ENCODE measurements at places on chromosomes 2 and 18. TPM values are rescaled to one million over a fixed set of nuclear protein-coding genes. Genes with fewer than 3 reads are reported as not detected.

The DPYSL5 gene
- total RNA-seq = not detected

The WBP1 gene
- 98.2 TPM for total RNA-seq

The GRHL1 gene
- total RNA-seq = 0.25 TPM

The CCDC178 gene
- not detected for total RNA-seq

The FNDC4 gene
- total RNA-seq = 0.98 TPM

GRCh38 chr2:163625632-163626031, 110.2 kb downstream of the FIGN start:
- H3K4me1 ChIP-seq = no peaks in the 10 kb centered on the region
- H3K4me3 ChIP-seq = no peak overlapping the region
- H3K27me3 ChIP-seq = no peaks in the 10 kb centered on the region
- no peaks in the 10 kb centered on the region for H3K36me3 ChIP-seq
- no peak for DNase-seq

- no peaks in the 10 kb centered on the region for H3K36me3 ChIP-seq
- no peaks in the 10 kb centered on the region for H3K4me1 ChIP-seq
- no peak for DNase-seq
- H3K4me3 ChIP-seq = no peak overlapping the region
- no peak overlapping the region for H3K27ac ChIP-seq
Observed at GRCh38 chr18:73296686-73297085, 428.9 kb upstream of the NETO1 start.

- no peaks in the 10 kb centered on the region for H3K4me1 ChIP-seq
- no peak for DNase-seq
- no peaks in the 10 kb centered on the region for H3K27me3 ChIP-seq
- H3K27ac ChIP-seq = no peak overlapping the region
- no peak overlapping the region for H3K4me3 ChIP-seq
Observed at GRCh38 chr2:226114436-226114835, 685.2 kb downstream of the IRS1 start.

- DNase-seq = no peak
- no peaks in the 10 kb centered on the region for H3K4me1 ChIP-seq
- H3K36me3 ChIP-seq = no peaks in the 10 kb centered on the region
- no peak overlapping the region for H3K4me3 ChIP-seq
Observed at GRCh38 chr2:51335087-51336058, 303.4 kb upstream of the NRXN1 start.

DNA sequence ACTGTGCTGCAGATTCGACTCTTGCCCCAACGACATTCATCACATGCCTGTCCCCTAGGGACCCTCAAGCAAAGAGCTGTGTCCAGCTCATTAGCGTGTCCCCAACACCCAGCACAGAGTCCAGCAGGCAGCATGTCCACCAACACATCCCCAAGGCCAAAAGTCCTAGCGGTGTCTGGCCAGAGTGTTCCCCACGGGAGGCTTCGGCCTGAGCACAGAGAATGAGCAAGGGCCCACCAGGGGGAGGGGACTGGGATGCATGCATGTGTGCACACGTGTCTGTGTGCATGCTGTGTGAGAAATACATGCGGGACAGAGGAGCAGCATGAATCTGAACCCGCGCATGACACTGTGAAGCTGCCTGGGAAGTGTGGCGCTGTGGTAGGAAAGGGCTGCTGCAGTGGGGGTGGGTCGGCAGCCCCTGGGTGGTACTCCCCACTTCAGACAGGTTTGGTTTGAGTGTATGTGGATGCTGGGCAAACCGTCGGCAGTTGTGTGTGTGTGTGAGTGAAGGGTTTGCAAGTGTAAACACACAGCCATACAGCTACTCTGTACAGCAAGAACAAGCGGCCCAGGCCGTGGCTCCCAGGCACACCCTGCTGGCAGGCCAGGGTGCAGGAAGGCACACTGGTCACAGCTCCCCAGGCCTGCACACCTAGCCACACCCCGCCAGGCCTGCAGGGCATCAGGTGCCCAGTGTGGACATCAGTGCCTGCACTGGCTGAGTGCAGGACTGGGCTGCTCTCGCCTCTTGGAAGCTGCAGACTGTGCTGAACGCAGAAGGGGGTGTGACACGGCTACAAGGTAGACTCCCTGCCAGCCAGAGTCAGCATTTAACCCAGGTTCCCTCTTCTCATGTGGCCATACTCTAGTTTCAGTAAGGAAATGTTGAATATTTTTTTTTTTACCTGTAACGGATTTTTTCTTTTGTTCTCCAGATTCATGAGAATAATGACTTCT, 19.5 kb upstream of the HES6 start:
- H3K4me3 ChIP-seq = no peak overlapping the region
- H3K36me3 ChIP-seq = peaks cover 39% of the 10 kb centered on the region
- DNase-seq = no peak
- no peaks in the 10 kb centered on the region for H3K4me1 ChIP-seq
- no peak overlapping the region for H3K27ac ChIP-seq

DNA sequence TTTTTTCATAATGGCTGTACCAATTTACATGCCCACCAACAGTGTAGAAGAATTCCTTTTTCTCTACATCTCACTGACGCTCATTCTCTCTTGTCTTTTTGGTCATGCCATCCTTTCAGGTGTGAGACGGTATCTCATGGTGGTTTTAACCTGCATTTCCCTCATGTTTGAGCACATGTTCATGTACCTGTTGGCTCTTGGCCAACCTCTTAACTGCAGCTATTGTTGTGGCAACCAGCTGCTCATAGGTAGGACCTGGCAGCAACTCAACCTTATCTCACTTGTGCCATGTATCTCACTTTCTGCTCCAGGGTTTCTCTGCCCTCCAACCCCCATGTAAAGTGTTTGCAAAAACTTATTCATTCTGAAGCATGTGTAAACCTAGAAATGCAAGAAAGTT, 167.5 kb downstream of the UPP2 start:
- no peak for DNase-seq
- H3K4me3 ChIP-seq = no peak overlapping the region
- no peaks in the 10 kb centered on the region for H3K27me3 ChIP-seq
- no peaks in the 10 kb centered on the region for H3K4me1 ChIP-seq
- no peaks in the 10 kb centered on the region for H3K36me3 ChIP-seq

- H3K4me3 ChIP-seq = no peak overlapping the region
- H3K27me3 ChIP-seq = no peaks in the 10 kb centered on the region
- H3K4me1 ChIP-seq = no peaks in the 10 kb centered on the region
- no peak overlapping the region for H3K27ac ChIP-seq
Observed at GRCh38 chr18:73638709-73639108, 508.9 kb downstream of the FBXO15 start.

GRCh38 chr18:26414901-26415440, 133.4 kb downstream of the KCTD1 start:
- H3K36me3 ChIP-seq = no peaks in the 10 kb centered on the region
- no peak for DNase-seq
- no peaks in the 10 kb centered on the region for H3K4me1 ChIP-seq
- H3K27me3 ChIP-seq = no peaks in the 10 kb centered on the region

DNA sequence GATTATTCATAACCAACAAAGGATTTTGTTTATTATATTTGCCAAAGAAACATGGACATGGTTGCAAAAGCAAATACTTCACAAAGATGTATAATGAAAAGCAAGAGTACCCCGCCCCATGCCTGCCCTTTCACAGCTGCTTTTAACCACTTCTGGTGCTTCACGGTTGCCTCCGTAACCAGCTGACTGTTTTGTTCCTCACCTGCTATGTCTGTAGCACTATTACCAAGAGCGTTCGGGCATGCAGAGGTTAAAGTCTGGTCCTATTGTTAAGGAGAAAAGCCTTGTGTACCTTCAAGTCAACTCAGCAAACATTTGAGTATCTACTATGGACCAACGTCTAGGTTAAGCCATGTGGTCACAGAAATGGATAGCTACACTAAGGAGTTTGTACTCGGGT, 115.2 kb upstream of the FOSL2 start:
- no peak overlapping the region for H3K4me3 ChIP-seq
- no peaks in the 10 kb centered on the region for H3K36me3 ChIP-seq
- no peak overlapping the region for H3K27ac ChIP-seq
- H3K4me1 ChIP-seq = peaks cover 10% of the 10 kb centered on the region
- no peaks in the 10 kb centered on the region for H3K27me3 ChIP-seq

- no peaks in the 10 kb centered on the region for H3K36me3 ChIP-seq
- no peak overlapping the region for H3K4me3 ChIP-seq
- H3K4me1 ChIP-seq = no peaks in the 10 kb centered on the region
- no peak for DNase-seq
- H3K27me3 ChIP-seq = no peaks in the 10 kb centered on the region
- no peak overlapping the region for H3K27ac ChIP-seq
Observed at GRCh38 chr18:5095239-5095638, 101.8 kb downstream of the AKAIN1 start.

DNA sequence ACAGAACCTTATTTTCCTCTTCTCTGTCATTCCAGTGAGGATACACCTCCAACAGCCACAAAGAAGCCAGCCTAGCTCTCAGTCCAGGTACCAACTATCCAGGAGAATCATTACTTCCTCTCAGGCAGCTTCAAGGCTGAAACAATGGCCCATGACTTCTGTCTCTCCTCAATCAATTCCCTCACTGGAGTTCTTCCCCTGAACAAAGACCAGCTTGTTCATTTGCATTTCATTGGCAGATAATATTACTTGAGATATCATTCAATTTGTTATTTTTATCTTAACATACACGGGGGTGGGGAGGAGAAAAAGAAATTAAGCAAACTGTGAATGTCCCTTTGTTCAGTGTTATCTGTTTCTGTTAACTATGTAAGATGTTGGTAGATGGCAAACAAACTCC, 44.0 kb downstream of the CCDC141 start:
- H3K27ac ChIP-seq = no peak overlapping the region
- H3K4me3 ChIP-seq = no peak overlapping the region
- H3K36me3 ChIP-seq = no peaks in the 10 kb centered on the region
- no peaks in the 10 kb centered on the region for H3K27me3 ChIP-seq
- no peak for DNase-seq

GRCh38 chr2:223989206-223989855, 32.1 kb downstream of the MRPL44 start:
- peaks cover 2% of the 10 kb centered on the region for H3K27me3 ChIP-seq
- no peak overlapping the region for H3K4me3 ChIP-seq
- no peaks in the 10 kb centered on the region for H3K36me3 ChIP-seq
- H3K27ac ChIP-seq = no peak overlapping the region
- H3K4me1 ChIP-seq = no peaks in the 10 kb centered on the region

- H3K36me3 ChIP-seq = no peaks in the 10 kb centered on the region
- peaks cover 7% of the 10 kb centered on the region for H3K27me3 ChIP-seq
- no peak overlapping the region for H3K4me3 ChIP-seq
- no peaks in the 10 kb centered on the region for H3K4me1 ChIP-seq
- H3K27ac ChIP-seq = no peak overlapping the region
- no peak for DNase-seq
Observed at GRCh38 chr18:65752625-65753325, 2.0 kb downstream of the CDH7 start.

DNA sequence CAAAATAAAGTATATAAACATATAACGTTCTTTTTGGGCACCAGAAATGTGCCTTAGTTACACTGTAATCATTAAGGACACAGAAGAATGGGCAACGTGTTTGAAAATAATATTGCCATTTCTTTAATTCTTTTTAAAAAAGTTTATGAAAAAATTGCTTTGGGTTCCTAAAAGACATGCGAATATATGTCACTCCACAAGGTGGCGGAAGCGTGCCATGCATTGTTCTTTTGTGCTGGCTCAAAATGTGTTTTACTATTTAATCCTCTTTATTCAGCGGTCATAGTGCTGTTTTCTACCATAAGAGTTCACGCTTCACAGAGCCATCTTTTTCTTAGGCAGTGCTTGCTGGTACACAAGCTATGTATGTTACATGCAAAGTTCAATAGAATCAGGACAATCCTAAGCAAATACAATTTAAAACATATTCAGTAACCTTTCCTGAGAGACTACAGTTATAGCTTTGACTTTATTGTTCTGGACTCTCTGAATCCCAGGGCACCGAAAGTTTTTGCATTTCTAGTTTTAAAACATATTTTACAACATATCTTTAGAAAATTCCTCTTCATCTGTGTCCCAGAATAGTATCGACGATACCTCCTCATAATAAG, 147.8 kb upstream of the ERBB4 start:
- DNase-seq = peak; percentile 11
- no peaks in the 10 kb centered on the region for H3K36me3 ChIP-seq
- no peaks in the 10 kb centered on the region for H3K27me3 ChIP-seq
- no peak overlapping the region for H3K4me3 ChIP-seq
- no peak overlapping the region for H3K27ac ChIP-seq

DNA sequence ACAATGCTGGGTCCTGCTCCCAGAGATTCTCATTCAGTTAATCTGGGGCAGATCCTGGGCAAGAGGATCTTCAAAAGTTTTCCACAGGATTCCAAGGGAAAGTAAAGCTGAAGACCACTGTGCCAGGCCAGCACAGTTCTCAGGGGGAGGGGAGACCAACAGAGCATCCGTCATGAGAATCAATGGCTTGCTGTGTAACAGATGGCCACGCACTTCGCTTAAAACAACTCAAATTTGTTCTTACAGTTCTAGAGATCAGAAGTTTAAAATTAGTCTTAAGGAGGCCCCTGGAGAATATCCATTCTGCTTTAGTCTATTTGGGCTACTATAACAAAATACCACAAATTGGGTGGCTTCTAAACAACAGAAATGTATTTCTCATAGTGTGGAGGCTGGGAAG, 17.4 kb upstream of the SEH1L start:
- H3K36me3 ChIP-seq = no peaks in the 10 kb centered on the region
- H3K4me1 ChIP-seq = peaks cover 20% of the 10 kb centered on the region
- no peaks in the 10 kb centered on the region for H3K27me3 ChIP-seq

DNA sequence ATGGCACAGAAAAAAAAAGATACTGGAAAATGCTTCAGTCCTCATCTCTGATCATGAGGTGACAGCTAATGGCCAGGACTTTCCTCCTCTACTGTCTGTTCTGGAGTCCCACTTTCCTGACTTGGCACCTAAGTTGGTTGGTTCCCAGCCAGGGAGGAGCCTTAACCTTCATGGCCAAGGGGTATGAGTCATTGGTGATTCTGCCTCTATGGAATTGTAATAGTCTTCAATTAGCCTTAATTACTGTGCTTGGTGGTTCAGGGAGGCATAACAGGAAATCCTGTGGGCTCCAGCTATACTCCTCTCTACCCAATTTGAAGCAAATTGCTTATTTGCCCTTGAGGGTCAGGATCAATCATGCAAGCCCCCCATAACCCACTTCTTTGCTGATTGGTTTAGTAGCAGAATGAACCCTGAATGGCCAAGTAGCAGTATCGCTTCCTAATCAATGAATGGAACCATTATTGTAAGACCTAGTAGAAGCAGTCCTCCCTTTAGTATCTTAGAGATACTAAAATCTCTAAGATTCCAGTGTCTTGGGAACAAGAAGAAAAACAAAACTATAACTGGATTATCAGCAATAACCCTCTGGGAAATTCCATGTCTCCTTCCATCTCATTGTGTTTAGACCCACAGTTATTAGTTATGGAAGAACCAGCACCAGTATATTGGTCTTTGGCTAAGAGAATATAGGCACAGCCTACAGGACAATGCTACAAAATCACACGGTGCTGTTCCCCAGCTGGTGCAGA, 109.0 kb downstream of the COL6A3 start:
- H3K4me3 ChIP-seq = no peak overlapping the region
- no peaks in the 10 kb centered on the region for H3K36me3 ChIP-seq

- H3K27ac ChIP-seq = no peak overlapping the region
- H3K4me3 ChIP-seq = no peak overlapping the region
- no peaks in the 10 kb centered on the region for H3K36me3 ChIP-seq
- no peaks in the 10 kb centered on the region for H3K27me3 ChIP-seq
- H3K4me1 ChIP-seq = peaks cover 7% of the 10 kb centered on the region
Observed at GRCh38 chr2:119224391-119225104, 914 bp downstream of the STEAP3 start.

Measured in T-cell (primary cell).